ENCODE measurements at places on chromosomes 16 and 17.

DNA sequence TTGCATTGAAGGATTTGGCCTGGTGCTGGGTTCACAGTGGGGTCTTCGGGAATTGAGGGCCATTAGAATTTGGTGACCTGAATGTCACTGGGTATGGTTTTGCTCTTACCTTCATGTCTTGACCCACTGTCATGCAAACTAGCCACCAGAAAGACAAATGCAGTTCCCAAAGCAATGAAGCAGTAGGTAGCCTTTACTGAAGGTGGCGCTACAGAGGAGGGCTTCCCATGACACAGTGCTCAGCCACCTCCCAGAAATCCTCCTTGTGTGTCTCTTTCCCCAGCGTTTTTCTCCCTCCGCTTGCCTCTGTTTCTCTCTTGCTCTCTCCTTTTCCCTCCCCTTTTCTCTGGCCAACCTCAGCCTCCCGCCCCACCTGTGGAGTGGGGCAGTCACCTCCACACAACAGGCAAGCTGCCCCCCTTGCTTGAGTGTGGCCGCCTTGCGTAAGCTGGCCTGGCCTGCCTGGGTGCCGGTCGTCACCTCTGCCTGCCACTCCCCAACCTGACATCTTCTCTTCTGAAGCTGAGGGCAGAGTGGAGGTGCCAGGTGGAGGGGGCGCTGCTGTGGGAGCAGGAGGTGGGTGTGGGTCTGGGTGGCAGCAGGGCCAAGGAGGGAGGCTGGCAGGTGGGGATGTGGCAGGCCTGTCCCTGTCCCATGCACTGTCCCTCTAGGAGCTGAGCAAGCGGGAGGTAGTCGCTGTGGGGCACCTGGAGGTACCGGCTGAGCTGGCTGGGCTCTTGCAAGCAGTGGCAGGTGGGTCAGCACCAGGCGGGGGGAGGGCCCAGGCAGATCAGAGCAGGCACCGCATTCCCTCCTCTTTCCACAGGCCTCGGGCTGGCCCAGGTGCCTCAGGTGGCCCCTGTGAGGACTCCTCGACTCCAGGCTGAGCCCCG lies 34.7 kb downstream of the MYO15A start:
- no peak for DNase-seq

DNA sequence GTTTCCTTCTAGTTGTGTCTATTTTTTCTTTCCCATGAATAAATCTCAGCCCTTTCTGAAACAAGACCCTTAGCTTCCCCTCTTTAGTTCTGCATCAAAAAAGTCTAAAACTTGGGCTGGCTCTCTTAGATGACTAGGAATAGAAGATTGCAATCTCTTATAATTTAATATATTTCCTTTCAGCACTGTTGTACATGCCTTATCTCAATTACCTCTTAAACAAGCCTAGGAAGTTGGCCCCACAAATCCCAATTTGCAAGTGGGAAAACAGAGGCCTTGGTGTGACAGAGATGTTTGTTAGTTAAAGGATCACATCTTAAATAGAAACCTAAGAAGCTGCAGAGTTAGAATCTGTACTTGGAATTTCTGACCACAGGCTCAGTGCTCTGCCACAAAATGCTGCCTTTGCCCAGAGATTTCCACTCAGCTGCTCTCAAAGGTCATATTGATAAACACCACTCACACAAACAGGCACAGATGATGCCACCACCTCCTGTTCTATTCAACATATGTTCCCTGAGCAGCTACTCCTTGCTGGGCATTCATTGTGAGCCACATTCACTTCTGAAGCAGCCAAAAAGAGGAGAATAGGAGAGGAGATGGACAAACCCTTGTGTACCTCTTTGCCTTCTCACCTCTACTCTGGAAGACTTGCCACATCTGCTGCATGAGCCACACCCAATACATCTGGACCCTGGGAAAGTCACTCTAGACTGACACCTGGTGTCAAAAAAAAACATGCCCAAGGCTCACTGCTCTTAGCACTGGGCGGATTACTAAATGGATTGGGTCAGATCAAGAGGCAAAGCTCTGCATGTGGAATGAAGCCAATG lies 5.5 kb downstream of the CCDC182 start:
- no peak for DNase-seq

DNA sequence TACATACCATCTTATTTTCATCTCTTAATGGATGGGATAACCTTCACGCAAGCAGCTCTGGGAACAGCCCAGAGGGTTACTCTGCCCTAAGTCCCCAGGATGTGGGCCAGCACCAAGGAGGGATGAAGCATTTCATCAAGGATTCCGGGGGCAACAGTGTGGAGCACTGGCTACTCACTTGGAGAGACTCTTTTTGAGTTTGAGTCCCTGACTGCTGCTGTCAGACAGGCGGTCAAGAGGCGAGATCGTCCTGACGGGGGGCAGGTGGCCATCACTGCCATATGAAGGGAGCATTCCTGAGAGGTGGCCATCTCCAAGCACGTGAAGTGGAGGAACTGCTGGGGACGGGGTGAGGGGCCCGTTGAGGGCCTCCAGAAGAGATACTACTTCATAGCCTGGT lies 18.1 kb upstream of the FOXJ1 start:
- no peak for DNase-seq

DNA sequence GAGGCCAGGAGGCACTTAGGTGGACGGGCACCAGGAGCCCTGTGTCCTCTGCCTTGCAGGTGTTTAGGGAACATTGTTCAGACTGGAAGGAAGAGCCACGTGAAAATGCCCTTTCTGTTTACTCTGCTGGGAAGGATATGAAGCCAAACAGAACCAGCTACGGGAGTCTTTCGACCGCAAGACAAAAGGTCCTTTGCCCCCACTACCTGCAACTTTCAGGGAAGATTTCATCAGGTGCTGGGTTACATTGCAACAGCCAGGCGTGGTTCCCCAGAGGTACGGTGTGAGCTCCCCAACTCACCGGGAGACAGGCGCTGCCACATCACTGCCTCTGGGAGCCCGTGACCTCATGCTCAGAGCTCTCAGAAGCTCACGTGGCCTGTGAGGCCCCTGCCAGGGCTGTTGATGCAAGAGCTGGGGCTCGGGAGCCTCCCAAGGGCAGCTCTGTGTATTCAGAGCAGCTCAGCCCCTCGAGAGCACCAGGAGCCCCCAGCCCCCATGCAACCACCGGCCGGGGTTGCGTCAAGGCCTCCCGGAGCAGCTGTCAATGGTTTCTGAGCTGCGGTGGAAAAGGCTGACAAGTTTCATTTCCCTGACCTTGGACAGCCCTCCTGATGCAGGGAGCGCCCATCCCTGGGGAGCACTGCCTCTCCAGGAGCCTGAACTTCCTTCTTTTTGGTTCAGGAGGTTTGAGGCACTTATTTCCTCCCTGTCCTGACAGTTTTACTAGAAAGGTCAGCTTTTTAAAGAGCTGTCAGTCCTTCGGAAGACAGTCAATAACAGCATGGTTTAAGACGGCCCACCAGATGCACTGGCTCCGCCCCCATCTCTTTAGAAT lies 42.1 kb downstream of the TBC1D16 start:
- no peak for DNase-seq

DNA sequence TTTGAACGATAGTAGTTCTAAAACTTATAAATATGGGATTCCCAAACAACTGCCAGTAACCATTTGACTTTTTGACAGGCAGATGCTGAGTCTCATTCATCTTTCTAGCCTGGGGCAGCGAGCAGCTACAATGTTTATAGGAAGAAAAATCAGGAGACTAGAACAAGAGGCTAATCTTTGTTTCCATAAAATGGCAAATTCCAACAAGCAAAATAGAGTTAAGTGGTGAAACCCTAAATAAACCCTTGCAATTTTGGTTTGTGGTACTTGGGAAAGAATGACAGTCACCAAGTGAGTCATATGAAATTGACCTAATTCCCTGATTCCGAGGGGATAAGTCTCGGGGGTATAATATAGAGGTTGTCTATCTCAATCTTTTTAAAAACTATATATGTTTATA lies 27.3 kb upstream of the HS3ST2 start:
- DNase-seq = no peak

DNA sequence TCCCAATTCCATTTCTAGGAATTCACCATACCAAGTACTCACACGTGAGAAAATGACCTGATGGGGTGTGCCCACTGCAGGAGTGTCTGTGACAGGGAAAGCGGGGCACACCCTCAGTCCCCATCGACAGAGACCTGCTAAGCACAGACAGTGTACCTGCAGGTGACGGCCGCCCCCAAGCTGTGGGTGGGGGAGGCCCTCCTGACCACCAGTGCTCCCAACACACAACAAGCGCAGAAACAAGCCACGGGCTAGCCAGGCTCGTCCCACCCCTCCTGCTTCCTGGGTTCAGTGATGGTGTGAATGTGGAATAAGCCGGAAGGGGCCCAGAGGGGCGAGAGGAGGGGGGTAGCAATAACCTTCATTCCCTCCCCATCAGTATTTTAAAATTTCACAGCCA lies 31.9 kb downstream of the ZCCHC14 start:
- DNase-seq = no peak

GRCh38 chr17:4004517-4005295 lies 40.5 kb upstream of the ATP2A3 start:
- no peak for DNase-seq

DNA sequence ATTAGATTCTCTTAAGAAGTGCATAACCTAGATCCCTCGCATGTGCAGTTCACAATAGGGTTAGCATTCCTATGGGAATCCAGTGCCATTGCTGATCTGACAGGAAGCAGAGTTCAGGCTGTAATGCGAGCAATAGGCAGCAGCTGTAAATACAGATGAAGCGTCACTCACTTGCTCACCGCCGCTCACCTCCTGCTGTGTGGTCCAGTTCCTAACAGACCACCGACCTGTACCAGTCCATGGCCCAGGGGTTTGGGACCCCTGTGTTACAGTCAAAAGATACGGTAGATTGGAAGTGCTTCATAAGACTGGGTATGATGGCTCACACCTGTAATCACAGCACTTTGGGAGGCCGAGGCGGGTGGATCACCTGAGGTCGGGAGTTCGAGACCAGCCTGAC lies 2.8 kb downstream of the STAT5A start:
- no peak for DNase-seq

GRCh38 chr17:39627047-39627711 lies 427 bp downstream of the PPP1R1B start:
- DNase-seq = no peak

DNA sequence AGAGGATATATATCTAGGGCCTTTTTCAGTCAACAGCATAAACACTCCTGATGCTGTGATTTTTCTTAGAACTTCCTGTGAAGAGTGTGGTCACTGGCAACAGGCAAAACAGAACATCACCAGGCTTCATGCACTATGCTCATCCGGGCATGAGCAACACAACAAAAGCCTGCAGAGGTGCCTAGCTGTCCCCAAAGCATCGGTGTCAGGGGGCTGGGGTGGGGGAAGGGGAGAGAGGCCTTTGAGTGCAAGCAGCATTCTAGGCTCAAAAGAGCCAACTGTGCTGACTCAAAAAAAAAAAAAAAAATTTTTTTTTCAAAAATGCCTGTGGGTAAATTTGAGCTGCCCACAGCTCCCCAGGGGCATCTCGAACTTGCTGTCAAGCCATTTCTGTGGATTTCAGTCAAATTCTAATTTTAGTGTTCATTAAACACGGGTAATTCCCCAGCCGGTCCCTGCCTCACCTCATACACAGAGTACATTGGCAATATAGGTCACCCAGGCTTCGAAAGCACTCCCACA lies 194.6 kb upstream of the DYNLRB2 start:
- DNase-seq = no peak

DNA sequence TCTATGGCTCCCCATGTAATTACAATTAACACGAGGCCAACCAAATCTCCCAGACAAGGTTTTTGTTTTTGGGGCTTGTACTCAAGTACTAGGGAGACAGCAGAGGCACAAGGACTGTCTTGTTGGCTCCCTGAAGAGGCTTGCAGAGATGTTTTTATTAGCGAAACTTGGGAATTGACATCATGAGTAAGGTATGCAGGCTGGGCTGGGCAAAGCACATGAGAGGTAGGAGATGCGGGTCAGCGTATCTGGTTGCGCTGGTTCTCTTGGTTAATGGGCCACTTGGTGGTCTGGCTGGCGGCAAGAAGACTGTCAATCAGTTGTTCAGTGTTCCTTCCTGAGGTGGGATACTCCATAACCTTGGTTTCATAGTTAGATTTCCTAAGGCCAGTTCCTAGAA lies 28.9 kb downstream of the LCMT1 start:
- DNase-seq = no peak

- no peak for DNase-seq
These were observed 7.3 kb downstream of the VAT1 start for GRCh38 chr17:43014649-43015542.

DNA sequence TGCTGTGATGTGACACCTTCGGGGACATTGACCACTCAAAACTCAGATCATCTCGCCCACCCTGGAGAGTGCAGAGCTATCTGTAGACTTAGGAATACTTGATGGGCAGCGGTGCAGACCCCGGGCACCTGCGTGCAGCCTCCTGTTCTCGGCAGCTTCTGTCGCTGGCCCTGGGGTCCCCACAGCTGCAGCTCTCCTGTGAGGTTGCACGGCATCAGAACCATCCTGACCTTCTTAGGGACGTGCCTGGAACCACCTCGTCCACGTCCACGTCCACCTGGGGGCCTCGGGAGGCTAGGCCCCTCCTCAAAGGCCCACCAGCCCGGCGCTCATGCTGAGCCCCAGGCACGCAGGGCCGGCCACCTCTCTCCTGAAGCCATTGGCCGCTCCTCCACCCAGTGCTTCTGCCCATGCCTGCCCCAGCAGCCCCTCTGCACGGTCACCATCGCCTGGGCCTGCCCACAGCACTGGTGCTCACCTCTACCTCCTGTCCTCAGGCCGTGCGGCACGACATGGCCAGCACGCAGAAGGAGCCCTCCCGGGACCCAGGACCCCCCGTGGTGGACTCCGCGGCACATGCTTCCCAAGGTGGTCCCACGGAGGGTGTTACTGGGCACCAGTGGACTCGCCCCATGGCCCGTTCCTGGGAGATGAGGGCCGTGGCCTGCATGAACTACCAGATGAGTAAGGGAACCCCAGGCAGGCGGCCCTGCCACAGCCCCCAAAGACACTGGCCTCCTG lies 2.3 kb upstream of the WFIKKN1 start:
- no peak for DNase-seq

DNA sequence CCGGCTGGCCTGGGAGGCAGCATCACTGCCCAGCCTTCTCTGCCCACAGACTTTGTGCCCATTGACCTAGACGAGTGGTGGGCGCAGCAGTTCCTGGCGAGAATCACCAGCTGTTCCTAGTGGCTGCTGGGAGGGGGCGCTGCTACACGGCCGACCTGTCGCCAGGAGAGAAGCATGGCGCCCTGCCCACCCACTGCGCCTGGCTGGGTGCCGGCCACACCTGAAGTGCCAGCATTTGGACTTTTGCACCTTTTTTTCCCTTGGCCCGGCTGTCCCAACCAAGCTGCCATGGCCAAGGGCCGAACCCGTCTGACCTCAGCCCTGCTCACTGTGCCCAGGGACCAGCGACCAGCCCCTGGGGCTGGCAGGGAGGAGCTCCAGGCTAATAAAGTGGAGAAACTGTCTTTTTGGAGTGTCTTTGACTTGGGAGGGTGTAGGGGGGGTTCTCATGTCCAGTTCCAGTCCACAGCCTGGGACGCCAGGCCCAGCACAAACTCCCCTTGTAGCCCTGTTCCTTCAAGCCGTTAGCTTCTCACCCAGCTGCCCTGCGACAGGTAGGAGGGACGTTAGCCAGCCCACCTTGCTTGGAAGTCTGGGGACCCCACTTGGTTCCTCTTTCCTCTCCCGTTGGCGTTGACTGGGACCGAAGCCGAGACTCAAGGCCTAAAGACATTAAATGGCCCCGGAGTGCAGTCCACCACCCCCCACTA lies 939 bp upstream of the WDR90 start:
- DNase-seq = no peak

Data from esophagus squamous epithelium (tissue), 5 donors.